ENCODE measurements at places on chromosomes 7 and 10.

DNA sequence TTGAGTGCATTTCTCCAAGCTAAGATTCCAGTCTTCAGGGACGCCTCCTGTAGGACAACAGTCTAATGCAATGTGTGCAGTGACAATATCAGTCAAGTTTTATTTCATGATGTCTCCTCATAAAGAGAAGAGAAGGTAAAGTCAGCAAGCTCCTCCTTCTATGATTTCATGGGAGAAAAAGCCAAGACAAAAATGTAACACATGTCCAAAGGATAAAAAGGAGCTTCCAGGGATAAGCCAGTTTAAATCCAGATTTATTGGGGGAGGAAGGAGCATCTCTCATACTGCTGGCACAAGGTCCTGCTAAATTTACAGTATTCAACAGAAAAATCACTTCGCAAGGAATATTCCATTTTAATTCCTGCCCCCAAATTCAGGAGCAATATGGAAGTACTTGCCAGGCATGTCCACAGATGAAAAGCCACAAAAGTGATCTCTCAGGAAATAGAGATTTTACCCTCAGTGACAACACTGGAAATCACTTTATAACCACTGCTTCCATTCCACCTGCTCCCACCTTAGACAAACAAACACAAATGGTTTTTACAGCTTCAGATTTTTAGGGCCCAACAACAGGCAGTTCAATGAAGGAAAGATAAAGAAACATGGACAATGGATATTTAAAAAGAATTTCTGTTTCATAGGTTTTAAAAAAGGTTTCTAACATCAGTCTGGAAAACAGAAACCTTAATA lies 677.5 kb upstream of the C7orf33 start:
- DNase-seq: no peak

GRCh38 chr10:99765672-99766301 lies 16.7 kb upstream of the ABCC2 start:
- no peak for DNase-seq

- DNase-seq: no peak
Observed at GRCh38 chr7:16779051-16779450, 25.5 kb downstream of the TSPAN13 start.

DNA sequence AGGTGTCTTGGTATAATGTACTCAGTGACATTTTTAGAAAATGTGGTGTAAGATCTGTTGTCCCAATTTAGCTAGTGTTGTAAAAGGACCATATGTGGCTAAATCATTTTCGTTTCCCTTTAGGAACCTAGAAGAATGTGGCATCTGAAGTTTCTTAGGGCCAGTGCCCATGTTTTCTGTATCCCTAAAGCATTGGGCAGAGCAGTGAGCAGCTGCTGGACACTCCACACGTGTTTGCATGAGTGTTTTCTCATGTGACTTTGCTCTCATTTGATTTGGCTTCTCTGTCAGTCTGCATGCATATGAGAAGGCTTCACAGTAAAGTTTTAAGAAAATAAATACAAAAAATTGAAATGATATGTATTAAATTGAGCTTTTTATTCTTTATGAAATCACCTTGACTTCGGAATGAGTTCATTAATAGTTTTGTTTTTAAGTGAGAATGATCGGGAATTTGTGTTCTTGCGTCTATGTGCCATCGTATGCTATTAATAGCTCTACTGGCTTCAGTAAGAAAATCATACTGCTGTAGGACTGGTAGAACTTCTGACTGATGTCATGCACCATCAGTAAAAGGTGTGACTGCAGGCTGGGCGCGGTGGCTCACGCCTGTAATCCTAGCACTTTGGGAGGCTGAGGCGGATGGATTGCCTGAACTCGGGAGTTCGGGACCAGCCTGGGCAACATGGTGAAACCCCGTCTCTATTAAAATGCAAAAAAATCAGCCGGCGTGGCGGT lies 61.3 kb downstream of the RBM33 start:
- DNase-seq: no peak

GRCh38 chr10:6275022-6275997 lies 72.6 kb downstream of the PFKFB3 start:
- peak; percentile 92 for DNase-seq

DNA sequence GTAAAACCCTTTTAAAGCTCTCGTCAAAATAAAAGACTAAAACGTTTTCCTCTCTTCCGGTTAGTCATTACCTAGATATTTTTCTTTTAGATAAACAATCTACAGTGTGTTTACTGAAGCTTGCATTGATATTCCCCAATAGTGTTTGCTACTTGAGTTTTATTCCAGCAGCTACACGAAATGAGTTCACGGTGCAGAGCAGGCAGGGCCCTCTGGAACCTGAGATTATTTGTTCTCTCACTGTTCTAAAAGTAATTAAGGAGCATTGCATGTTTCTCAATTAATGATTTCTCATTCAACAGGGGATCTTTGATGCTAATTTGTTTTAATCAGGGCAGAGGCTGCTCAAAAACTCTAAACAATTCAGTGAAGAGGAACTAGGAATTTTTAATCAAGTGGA lies 319.7 kb downstream of the GFRA1 start:
- DNase-seq: no peak

GRCh38 chr7:83866582-83866981 lies 217.6 kb upstream of the SEMA3E start:
- no peak for DNase-seq

- no peak for DNase-seq
Observed at GRCh38 chr7:55107946-55108345, 89.1 kb downstream of the EGFR start.

DNA sequence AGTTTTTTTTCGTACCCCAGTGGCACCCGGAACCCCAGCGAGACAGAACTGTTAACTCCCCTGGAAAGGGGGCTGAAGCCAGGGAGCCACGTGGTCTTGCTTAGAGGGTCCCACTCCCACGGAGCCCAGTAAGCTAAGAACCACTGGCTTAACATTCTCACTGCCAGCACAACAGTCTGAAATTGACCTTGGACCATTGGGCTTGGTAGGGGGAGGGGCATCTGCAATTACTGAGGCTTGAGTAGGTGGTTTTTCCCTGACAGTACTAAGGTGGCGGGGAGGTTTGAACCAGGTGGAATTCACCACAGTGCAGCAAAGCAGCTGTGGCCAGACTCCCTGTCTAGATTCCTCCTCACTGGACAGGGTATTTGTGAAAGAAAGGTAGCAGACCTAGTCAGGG lies 196.5 kb downstream of the ADK start:
- DNase-seq: no peak

GRCh38 chr10:51961401-51961800 lies 262.0 kb upstream of the CSTF2T start:
- DNase-seq: no peak

DNA sequence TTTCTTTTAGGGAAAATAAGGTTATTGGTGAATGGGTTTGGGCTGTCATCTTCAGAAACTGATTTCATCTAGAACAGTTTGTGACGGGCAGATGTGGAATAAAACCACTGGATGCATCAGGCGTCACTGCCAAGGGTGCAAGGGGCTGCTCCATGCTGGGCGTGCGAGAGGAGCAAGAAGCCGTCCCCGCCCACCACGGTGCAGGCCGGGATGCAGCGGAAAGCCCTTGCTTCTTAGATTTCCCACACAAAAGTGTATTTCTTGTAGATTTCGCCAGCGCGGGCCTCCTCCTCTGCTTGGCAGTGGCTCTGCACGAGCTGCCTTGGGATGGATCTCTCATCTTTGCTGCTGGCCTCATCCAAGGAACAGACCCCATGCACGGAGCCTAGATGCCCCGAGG lies 189.3 kb downstream of the CUX1 start:
- DNase-seq: no peak

GRCh38 chr7:78114993-78115392 lies 316.4 kb downstream of the PHTF2 start:
- DNase-seq: no peak

DNA sequence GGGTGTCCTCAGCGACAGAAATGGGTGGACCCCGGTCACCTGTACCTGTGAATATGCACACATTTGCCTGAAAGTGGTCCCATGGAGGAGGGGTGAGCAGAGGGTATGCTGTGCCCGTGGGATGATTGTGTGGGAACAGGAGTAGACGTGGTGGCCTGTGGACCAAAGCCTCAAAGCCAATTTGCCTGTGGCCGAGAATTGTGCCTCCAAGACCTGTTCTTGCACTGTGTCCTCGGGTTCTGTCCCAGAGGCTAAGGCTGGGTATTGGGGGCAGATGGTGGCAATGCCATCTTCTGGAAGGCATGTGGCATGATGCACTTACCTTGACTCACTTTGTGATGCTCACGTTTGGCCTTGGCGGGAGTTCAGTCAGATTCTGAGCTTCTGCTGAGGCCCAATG lies 351.0 kb downstream of the TCERG1L start:
- no peak for DNase-seq

DNA sequence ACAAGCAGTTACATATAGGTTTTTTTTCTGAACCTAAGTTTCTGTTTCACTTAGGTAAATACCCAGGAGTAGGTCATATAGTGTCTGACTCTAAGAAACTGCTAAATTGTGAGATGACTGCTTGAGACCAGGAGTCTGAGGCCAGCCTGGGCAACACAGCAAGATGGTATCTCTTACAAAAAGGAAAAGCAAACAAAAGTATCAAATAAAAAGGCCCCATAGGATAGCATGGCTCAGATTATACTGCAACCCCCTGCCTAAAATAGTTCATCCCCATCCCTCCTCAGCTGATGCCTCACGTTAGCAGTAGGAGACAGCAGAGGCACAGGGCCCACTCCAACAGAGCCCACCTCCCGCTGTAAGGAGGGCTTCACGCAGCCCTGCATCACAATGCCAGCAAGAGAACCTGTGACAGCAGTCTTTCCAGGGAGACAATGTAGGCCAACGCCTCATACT lies 90.3 kb downstream of the SRPK2 start:
- peak; percentile 36 for DNase-seq

DNA sequence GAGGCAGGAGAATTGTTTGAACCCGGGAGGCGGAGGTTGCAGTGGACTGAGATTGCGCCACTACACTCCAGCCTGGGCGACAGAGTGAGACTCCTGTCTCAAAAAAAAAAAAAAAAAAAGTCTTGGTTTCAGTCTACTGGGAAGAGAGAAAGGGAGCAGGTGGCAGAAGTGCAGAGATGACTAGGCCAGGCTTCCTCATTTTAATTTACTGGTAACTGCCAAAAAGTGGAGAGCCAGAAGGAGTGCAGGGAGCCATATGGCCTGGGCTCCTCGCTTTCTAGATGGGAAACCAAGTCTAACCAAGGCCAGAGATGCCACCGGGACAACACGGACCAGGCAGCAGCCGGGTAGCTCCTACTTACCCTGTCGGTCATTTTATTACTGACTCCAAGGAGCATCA lies 12.2 kb downstream of the SEPHS1 start:
- DNase-seq: no peak

DNA sequence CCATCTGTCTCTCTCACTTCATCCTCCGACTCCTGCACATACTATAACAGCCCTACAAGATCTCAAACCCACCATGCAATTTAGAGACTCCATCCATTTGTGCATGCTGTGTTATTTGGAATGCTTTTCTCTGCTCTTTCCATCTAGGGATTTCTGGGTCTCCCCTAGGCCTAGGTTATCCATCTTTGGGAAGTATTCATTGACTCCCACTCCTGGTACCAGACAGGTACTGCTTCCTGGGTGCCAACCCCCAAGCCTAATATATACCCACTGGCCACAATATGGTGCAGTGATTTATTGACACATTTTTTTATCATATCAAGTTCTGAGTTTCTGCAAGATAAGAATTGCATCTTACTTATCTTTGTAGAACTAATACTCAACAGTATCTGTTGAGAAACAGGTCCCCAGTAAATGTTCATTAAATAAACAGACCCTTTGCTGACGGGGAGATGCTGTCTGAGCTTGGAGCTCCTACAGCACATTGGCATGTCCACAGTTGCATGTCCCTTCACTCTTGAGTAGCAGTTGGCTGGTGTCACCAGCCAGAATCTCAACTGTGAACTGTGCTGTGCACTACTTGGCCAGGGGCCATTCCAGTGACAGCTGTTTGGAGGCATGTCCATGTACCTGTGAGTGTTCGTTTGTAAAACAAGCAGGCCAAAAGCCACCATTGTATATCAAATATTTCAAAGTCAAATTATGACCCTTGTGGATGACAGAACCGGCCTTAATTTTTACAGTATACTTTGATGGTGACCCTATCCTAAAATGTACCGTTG lies 223.3 kb upstream of the NFE2L3 start:
- DNase-seq: no peak

GRCh38 chr7:157964521-157964920 lies 623.1 kb downstream of the PTPRN2 start:
- no peak for DNase-seq

DNA sequence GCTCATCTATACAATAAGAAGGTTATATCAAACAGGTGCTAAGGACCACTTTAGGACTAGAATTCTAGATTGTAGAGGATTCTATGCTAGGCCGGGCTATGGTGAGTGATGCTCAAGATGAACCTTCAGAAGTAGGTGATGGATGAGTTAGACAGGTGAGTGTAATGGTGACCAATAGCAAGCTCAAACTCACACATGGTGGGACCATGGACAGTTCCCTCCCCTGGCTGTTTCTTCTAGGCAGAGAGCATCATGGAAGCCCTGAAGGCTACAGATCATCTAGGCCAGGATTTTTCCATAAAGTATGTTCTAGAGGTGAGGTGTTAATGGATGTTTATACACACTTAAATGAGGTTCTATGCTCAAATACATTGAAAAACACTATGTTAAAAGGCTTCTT lies 162.2 kb upstream of the WDR11 start:
- no peak for DNase-seq

DNA sequence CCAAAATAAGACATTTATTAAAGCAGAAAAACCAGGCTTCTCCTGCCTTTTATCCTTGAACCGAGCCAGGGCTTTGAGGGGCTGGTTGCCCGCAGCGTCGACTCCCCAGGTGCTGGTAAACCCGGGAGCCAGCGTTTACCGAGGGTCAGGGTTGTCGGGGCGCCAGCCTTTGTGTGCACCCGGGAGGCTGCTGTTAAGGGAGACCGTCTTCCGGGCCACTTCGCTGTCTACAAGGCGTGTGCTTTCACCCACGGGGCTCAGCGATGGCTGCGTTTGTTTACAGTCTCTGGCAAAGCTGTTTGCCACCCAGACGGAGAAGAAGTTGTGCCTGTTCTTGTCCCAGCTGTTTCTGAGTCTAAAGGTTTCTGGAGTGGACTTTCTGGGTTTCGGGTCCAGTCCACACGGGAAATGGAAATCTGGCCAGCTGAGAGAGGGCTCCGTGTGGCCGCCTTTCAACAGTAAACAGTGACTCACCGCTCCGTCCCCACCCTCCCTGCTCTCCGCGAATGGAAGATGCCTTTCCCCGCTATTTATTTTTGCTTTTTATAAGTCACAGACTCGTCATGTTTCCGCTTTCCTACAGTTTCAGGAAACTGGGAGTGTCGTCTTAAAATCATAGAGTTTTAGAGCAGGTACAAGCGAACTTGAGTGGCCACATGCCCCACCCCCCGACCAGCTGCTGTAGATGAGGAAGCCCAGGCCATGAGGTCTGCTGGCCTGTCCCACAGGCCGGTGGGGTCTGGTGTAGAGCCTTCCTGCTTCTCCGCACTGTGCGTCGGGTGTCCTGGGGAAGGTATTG lies 2.2 kb downstream of the MAFK start:
- DNase-seq: peak; percentile 64

DNA sequence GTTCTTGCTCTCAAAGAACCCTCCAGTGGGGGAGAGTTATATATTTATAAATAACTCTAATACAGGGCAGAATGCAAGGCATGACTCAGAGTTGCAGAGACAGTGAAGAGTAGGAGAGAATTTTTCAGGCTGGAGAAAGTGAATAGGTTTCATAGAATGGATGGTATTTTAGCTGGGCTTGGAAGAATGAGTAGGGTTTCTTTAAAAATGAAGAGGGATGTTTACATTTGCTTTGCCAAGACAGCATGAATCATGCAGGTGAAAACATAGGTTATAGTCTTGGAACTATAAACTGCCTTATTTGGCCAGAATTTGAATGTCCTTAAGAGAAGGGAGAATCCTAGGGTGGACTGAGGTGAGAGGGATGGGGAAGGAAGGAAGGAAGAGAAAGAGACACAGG lies 124.8 kb downstream of the CPED1 start:
- no peak for DNase-seq

GRCh38 chr10:3217301-3217700 lies 44.7 kb upstream of the PITRM1 start:
- no peak for DNase-seq

Data from stimulated activated CD4-positive, alpha-beta T cell treated with anti-CD3 and anti-CD28 coated beads, Interleukin-4, amount 100 ng/mL, for 24 hours (primary cell).